NCI-H1417 treated with DMSO at 0.1 percent for 48 hours (cell line): ENCODE measurements at places on chromosomes 11 and 22.

DNA sequence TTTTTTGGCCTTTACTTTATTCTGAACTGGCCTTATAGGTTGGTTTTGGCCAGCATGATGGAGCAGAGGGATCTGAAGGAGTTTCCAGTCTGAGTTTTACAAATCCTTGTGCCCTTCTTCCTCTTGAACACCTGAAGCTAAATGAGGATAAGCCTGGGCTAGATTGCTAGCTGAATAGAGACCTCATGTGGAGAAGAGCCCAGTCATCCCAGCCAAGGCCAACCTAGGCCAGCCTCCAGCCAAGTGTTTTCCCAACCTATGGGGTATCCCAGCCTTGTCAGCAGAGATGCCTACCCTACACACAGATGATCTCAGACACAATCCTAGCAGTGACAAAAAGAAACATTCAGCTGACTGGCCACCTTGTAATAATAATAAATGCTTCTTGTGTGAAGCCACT is 966 bp upstream of the CASP12 start:
- no peak for DNase-seq

GRCh38 chr22:46538814-46539160 is 1.4 kb upstream of the CELSR1 start:
- no peak for DNase-seq

- no peak for DNase-seq
Observed at GRCh38 chr22:29125844-29126243, 53.0 kb downstream of the KREMEN1 start.

GRCh38 chr11:12989428-12990161 is 19.5 kb upstream of the RASSF10 start:
- no peak for DNase-seq

GRCh38 chr22:33952776-33953175 is 32.5 kb upstream of the LARGE1 start:
- DNase-seq: no peak

- no peak for DNase-seq
Observed at GRCh38 chr11:99522467-99523173, 501.9 kb downstream of the CNTN5 start.

- no peak for DNase-seq
Observed at GRCh38 chr22:44603767-44604166, 98.2 kb upstream of the PRR5 start.

DNA sequence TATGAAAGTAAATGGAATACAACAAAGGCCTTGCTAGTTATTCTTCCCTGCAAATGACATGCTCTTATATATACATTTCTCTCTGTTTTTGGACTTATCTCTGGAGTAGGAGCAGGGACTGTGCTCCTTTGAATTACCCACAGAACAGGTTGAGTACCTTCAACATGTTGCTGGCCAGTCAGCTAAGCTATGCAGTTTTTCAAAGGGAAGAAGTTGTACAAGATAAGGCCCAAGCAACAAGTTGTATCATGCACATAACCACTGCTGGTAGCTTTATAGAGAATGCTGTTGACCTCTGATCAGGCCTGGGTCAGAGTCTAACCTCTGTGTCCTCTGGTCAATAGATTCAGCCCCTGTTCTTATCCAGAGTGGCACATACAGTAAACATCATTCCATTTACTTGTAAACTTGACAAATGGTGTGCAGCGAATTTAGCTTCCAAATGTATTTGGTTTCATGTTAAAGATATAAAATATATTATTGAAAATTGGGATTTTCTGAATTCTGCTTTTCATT is 99.6 kb downstream of the C11orf87 start:
- DNase-seq: no peak

DNA sequence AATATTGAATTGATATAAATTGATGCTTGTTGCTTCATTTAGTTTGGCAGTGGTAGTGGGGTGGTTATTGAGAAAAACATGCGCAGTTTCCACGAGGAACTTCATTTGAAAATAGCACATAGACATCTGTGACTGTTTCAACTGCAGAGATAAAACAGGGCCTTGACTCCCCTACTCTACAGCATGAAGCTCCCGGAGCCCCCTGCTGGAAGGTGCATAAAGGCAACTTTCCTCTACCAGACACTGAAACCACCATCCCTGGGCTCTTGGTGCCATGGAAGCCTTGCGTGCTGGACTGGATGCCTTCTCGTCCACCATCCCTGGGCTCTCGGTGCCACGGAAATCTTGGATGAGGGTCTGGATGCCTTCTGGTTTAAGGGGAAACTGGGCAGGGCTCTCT is 195.9 kb downstream of the CSNK2A3 start:
- no peak for DNase-seq

- no peak for DNase-seq
Observed at GRCh38 chr22:29663180-29663821, 56.5 kb upstream of the CABP7 start.

DNA sequence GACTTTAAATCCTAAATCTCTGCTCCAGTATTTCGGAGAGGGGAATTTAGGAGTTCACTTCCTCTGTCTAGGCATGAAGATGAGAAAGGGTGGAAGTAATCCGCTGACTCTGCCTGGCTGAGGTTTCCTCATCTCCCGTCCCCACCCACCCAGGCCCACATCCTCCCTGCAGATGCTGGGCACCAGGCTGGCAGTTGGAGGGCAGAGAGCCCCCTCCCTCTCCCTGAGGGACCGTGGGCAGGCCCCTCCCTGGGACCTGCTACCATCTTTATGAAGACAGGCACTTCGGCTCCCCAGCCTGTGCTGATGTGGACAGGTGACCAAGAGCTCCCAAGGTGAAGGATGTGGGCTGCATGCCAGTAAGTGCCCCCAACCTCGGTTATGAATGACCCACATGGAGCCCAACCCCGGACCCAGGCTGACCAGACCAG is 6.7 kb downstream of the CASTOR1 start:
- DNase-seq: no peak
